Fibroblast of villous mesenchyme (primary cell): ENCODE measurements at places on chromosomes 5 and 9.

DNA sequence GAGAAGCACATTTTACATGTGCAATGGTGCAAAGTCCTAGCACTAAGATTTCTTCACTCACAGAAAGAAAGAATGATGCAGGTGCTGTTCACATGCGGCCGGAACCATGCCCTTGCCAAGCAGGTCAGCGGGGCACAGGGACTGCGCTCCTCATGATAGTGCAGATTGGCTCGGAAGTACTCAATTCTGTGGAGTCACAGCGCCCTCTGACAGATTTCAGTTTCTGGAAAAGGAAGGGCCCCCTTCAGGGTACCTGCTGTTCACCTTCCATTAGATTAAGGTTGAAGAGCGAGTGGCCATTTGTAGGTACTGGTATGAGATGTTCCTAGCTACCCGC, 75.7 kb downstream of the TMC1 start:
- no peak for DNase-seq

GRCh38 chr5:149211566-149211965, 60.1 kb upstream of the AFAP1L1 start:
- DNase-seq, result peak; percentile 76

- peak; percentile 55 for DNase-seq
Observed at GRCh38 chr5:130541617-130542221, 623.3 kb downstream of the HINT1 start.

DNA sequence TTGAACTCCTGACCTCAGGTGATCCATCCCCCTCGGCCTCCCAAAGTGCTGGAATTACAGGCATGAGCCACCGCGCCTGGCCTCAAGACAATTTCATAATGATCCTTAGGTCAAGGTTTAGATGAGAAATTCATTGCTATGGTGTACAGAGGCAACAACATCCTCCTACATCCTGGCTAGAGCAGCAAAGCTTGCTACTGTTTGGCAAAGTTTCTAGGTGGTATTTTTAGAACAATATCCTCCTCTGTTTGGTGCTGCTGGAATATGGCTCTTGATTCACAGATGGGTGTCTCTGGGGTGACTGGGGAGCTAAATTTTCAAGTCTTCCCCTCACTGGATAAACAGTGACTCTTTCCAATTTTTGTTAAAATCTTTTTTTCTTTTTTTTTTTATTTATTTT, 30.6 kb downstream of the CRHBP start:
- DNase-seq, result peak; percentile 32

DNA sequence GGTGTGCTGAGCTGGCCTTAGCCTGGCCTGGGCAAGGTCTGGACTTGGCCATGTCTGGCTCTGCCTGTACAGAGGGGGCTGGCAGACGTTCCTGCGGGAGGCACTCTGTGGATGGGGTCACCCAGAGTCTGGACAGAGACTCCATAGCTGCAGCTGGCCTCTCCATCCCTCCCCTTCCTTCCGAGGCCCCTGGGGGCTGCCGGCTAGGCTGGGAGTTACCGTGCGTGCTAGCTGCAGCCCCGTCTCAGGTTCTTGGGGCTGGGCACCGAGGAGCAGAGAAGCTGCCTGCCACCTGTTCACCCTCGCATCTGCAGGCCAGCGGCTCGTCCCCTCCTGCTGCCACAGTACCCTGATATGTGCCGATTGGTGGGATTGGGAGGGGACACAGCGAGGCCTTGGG, 63.4 kb downstream of the RXRA start:
- DNase-seq, result no peak

DNA sequence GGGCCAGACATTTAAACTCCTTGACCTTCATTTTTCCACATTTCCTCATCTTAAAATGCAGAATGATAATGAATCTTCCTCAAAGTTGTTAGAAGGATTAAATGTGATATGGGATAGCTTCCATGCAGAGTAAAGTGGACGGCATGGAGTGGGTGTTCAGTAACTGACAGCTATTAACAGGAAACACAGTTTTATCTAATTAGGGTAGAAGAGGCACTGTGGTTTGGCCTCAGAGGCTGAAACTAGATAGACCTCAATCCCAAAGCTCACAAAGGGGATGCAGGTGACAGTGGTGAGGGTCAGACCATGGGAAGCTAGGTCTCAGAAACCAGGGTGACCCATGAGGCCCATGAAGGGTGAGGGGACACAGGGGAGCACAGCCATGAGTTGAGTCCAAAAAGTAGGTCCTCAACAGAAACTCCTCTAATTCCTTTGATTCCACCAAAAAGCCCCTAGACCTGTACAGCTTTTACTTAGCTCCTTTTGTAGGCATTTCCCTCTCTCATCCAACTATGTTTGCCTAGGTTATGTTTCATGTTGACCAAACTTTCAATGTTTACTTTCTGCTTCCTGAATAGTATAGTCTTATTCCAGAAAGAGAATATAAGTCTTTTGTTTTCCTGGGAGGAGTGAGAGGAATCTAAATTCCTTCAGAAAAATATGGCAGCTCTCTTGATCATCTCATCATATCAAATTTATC, 27.9 kb upstream of the GLDC start:
- no peak for DNase-seq

DNA sequence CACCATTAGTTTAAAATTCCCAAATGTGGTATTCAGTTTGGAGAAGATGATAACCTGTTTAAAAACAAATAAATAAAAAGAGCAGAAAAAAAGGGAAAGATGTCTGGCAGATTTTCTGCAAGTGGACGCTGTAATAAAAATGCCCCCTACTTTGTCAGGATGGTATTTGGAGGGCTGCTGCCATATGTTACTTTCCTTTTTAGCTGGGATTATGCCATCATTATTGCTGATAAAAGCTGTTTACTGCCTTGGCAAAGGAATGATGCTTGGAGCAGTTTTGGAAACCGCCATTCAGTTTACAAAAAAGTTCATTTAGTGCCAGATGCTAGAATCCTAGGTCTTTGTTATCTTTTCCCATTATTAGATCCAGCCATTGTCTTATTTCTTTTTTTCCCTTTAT, 104.8 kb downstream of the PBX3 start:
- no peak for DNase-seq

GRCh38 chr5:139108063-139108824, 89.9 kb downstream of the SIL1 start:
- peak; percentile 71 for DNase-seq

- peak; percentile 68 for DNase-seq
Observed at GRCh38 chr5:111511831-111512374, 432 bp downstream of the STARD4 start.

DNA sequence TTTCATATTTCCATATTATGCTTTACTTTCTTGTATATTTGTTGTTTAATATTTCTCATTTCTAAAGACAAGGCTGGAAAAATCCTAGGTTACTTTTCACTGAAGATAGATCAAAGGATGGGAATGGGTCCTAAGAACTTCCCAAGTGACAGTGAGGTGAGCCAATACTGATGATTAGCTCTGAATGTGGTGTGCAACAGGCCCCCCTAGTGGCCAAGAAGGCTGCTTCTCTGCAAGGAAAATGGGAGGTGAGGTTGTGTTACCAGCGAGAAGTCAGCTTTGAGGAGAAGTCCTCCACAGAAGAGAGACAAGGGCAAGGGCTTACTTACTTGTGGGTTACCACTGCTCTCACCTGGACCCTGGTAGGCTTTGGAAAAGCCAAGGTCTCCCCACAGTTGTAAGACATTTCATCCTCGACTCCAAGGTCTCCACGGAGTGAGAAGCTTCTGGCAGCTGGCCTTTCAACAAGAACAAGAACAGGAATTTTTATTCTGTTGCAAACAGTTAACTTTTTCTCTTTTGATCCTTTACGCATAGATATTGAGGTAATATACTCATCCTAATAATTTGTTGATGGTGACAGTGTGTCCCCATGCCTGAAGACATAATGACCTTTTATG, 69.9 kb downstream of the MAMDC2 start:
- DNase-seq, result peak; percentile 72

GRCh38 chr5:66697796-66698564, 101.8 kb downstream of the MAST4 start:
- DNase-seq, result no peak

DNA sequence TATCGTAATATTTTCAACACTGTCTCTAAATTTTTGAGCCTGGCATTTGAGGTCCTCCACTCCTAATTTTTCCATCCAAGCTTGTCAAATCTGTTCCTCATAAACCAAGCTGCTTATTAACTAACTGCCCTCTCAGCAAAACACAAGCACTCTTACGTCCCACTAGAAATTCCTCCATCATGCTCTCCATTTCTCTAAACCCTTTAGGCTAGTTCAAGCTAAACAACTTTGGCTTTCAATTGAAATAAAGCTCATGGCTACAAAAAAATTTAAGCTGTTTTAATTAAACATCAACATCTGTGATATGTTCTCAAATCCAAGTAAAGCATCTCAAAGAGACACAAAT, 45.7 kb downstream of the RNF145 start:
- no peak for DNase-seq

- DNase-seq, result no peak
Observed at GRCh38 chr9:5488221-5489008, 21.9 kb upstream of the PDCD1LG2 start.

DNA sequence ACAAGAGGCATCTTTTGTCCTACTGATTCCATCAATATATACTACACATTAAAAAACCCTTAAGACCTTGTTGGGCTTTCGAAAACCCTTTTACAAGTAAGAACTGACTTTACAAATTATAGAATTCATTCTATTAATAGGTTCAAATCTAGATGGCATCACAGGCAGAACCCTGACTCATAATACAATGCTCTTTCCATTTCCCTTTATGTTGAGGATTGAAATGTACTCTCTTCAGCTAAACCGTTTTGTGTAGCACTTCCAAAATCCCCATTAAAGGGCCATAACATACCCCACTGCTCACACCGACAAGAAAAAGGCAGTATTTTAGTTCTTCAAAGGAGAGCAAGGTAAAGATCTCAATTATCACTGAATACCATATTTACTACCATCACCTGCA, 11.2 kb downstream of the CSNK1A1 start:
- no peak for DNase-seq

DNA sequence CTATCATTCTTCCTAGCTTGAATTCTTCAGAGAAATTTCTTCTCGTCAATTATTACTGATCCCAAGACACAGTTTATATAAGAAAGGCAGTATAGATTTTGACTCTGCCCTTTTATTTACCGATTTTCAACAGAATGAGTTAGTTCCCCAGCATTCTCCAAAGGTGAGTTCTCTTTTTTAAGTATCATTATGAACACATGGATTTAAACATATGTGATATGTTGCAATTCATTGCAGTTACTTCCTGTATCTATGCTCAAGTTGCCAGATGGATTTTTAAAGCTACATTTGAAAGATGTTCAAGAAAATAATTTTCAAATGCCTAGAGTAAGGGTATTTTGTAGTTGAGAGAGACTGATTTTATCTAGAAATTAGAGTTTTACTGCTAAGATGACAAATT, 8.4 kb downstream of the WDR41 start:
- no peak for DNase-seq

DNA sequence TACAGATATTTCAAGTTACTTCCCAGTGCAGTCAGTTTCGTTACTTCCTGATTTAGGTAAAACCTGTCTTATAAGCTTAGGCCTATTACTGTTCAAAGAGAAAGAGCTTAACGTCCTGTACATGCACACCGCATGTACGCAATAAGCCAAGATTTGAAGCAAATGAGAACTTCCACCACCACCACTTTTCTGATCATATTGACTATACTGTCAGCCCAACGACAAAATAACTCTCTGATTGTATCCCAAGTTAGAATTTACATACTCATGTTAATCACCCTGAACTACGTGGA, 5.1 kb downstream of the NFIB start:
- DNase-seq, result no peak

DNA sequence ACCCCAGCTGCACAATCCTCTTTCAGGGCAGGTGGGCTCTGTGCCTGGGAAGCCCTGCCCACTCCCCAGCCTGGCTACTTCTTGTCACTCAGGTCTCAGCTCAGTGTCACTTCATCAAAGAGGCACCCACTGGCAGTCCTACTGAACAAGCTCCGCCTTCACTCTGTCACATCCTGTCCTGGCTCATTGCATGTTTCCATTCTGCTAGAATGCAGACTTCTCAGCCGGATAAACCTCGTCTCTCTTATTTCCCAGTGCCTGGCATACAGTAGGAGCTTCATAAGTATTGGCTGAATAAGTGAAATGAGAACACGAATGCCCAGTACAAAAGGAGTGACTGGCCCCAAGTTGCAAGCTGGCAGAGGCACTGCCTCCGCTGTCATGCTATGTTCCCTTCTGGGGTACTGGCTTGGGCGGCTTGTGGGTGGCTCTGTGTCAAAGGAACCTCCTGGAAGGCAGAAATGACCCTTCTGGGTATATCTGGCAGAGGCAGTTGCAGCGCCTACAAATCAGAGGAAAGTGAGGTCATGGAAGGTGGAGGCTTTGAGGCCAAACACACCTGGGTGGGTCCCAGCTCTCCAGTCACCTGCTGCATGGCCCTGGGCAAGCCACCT, 98.3 kb upstream of the PHYKPL start:
- DNase-seq, result no peak

- peak; percentile 25 for DNase-seq
Observed at GRCh38 chr5:174086751-174087150, 41.2 kb downstream of the NSG2 start.

DNA sequence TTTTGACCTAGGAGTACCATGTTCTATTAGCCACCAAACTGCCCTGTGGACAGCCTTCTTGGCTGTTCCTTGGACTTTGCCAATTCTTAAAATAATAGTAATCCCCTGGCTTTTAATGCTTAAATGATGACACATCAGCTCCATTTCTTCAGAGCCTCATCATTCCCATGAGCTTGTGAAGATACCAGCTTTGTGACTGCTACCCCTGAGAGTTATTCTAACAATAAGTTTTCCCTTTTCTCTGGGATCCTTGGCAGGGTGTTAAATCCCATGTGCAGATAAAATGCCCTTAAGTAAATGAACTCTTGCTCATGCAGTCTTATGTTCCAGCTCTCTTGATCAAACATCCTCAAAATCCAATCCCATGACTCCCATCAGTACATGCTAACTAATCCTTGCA, 415.3 kb downstream of the CETN3 start:
- DNase-seq, result no peak

DNA sequence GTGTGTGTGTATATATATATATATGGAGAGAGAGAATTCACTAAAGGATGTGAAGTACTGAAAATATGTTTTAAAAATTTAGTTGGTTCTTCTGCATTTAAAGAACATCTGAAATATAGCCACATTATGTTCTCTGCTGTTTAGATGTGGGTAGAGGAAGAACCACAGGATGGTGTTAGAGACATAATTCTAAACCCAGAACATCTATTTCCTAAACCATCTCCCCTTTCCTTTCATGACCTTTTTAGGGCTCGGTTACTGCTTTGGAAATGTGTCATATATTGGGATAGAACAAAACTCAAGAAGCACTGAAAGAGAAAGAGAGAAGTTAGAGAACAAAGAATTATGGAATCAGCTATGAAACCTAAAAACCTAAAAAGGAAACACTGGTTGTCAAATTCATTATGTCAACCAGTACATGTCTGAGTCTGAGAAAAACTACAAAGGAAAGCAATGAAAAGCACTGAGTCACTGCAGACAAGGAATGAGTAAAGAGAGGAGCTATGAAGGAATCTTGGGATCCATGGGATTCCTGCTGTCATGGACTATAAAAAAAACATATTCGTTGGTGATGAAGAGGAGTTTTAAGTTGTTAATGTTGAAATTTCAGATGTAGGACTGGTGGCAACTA, 28.4 kb downstream of the SLC12A2 start:
- DNase-seq, result peak; percentile 28
